ENCODE measurements at places on chromosomes 3 and 15.

DNA sequence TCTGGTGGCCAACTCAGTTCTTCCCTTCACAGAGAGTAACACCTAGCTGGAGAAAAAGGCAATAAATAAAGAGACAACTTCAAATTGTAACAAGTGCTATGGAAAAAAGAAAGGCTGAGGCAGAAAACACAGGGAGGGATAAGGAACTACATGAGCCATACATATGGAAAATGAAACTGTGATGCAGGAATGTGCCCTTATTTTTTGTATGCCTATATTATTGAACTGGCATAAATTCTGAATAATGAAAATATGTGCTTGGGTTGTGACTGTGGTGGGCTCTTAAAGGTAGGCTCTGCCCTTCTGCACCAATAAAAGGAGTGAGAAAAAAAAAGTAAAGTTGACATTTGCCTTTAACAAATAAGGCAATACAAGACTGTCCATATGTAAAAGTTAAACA lies 19.6 kb downstream of the FHIT start:
- no peak for DNase-seq

DNA sequence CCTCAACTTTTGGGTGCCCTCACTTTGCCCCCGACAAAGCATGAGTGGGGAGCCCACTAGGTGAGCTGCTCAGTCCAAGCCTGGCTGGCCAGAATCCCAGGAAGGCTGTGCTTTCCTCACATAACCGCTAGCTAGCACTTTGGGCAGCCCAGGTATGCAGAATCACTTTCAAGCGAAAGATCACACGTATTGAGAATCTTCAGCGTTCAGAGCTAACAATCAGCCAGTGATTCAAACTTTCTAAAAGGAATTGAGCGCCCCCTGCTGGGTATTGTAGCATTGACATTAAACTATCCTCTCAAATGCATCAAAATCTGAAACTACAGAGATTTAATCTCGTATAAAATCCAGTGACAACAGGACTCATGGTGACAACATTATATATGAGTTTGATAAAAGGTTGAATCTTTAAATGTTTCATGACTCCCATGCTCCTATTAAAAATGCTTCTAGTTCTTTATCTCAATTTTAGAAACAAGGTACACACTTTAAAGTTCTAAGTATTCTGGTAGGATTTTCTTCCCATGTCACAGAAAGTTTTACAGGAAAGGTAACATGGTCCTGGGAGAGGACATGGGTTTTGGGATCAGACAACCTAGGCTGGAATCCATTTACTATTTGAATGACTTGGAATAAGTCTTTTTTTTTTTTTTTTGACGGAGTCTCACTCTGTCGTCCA lies 11.8 kb downstream of the ANAPC13 start:
- DNase-seq: peak; percentile 51

- no peak for DNase-seq
Measured at GRCh38 chr3:22947851-22948250, 255.3 kb upstream of the UBE2E2 start.

DNA sequence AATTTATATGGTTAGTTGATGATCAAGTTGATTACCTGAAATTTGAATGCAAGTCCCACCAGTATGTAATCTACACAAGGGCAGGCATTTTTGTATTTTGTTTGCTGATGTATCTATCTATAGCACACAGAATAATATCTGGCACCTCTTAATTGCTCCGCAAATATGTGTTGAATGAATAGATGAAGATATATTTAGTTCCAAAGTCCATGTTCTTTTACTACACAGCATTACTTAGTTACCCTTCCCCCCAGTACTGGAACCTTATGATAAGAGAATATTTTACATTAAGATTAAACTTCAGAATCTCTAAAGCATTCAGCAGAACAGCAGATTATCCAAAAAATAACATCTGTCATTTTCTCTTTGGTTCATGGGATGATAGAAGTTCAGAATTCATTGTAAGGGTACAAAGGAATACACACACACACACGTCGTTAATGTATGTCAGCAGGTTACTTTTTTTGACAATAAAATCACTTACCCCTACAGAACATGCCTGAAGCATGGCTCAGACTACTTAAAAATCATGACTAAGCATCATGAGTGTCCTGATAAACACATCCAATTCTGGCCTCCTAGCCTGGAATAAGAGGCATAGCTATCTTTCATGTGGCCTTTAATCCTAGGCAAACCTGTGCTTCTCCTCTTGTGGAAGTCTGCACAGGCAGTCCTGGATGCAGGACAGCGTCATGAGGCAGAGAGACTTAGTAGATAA lies 148.9 kb upstream of the TBC1D5 start:
- DNase-seq: no peak

DNA sequence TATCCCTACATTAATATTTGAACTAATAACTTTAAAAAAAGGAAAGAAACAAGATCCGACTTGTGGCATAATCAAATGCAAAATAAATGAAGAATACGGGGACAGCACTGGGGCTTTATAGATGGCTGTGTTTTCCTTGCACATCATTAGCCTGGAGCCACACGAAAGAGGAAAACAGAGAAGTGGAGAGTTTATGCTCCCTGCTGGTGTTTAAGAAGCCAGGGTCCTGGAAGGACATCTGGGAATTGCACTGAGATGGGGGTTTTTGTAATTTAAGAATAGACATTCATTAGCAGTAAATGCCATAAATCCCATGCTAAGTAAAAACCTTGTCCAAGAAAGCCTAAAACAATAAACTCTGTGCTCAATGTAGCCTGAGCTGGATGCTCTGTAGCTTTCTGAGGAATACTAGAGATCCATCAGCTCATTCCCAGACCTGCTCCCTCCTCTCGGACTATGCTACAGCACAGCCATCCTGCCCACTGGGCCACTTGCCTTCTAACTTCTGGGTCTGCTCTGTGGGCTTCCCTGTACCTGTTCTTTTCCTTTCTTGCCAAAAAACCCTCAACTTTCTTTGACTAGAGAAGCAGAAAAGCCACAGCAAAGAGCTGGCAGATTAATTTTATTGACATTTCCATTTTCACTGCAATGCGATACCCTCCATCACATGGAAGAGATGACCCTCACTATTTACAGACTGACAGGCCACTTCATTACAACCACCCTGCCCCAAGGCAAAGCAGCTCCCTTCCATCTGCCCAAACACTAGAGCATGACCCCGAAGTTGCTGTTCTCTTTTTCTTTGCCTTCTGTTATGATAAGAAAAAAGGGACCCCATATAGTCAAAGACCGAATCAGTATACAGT lies 62.3 kb downstream of the MEIS2 start:
- no peak for DNase-seq

- DNase-seq: no peak
Measured at GRCh38 chr15:61130950-61131942, 97.9 kb downstream of the RORA start.

DNA sequence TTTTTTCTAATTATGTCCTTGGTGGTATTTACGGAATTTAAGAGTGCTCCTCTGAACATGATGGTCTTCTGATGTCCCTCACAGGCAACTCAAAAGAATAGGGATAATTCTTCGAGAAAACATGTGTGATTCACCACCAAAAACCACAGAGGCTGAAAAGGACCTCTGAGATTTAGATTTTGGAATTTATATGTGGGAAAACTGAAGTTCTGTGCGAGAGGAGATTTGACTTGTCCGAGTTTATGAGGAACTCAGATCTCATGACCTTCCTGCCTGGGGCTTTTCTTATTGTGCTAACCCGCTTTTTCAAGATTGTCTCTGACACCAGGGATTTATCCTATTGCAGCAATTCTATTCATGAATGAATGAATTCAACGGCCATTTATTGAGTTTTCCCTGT lies 142.4 kb downstream of the FAM43A start:
- DNase-seq: no peak

DNA sequence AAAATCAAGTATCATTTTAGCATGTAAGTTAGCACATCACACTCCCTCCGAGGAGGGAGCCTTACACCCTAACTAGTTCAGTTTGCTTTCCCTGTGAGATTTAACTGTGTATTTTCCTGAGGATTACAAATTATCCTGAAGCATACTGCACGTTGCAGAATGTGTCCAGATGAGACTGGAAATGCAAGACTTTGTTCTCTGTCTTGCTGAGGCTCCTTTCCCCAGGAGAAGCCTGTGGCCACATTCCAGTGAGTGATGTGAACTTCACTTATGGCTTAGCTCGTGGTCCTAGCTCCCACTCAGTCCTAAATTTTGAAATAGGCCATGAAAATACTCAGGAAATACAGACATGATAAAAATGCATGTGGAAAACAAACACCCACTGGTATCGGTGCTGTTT lies 23.7 kb downstream of the PDZRN3 start:
- DNase-seq: no peak

- no peak for DNase-seq
Measured at GRCh38 chr3:25781758-25782594, 1.3 kb downstream of the NGLY1 start.

DNA sequence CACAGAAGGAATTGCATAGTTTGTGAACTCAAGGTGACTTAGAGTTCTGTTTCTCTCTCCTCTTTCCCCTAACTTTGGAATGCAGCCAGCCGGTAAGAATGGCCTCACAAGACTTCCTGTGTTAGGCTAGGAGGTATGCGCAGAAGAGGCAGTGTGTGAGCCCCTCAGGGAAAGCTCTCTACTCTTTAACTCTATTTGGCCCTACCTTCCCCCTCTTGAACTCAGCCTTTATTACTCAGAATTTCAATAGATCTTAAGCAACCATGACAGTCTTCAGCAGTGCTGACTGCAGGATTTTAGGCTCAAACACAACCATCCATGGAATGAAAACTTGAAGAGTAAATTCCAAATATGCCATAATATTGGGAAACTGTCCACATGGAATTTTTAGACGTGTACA lies 209.5 kb downstream of the DTWD1 start:
- no peak for DNase-seq

DNA sequence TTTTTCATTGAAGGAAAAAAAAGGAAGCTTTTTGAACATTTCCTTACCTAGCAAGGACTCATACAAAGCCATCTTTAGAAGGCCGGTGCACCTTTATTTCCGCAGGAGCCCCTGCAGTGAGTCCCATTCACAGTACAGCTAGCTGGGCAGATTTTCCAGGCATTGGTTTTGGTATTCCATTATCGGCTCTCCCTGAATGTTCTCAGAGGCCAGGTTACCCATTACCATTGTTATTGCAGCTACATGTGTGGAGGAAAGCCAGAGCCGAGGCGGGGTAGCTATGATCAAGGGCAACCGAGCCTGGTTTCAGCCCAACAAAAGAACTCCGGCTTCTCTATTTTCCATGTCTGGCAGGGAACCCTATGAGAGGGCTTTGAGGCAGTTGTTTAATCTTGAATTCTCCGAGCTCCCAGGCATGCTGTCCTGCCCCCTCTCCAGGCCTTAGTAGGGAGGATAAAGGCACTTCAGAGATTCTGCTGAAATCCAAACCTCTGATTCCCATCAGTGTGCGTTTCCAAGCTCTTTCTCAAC lies 100.3 kb downstream of the LRRK1 start:
- DNase-seq: no peak

- DNase-seq: no peak
Measured at GRCh38 chr15:87777054-87777561, 479.4 kb downstream of the NTRK3 start.

DNA sequence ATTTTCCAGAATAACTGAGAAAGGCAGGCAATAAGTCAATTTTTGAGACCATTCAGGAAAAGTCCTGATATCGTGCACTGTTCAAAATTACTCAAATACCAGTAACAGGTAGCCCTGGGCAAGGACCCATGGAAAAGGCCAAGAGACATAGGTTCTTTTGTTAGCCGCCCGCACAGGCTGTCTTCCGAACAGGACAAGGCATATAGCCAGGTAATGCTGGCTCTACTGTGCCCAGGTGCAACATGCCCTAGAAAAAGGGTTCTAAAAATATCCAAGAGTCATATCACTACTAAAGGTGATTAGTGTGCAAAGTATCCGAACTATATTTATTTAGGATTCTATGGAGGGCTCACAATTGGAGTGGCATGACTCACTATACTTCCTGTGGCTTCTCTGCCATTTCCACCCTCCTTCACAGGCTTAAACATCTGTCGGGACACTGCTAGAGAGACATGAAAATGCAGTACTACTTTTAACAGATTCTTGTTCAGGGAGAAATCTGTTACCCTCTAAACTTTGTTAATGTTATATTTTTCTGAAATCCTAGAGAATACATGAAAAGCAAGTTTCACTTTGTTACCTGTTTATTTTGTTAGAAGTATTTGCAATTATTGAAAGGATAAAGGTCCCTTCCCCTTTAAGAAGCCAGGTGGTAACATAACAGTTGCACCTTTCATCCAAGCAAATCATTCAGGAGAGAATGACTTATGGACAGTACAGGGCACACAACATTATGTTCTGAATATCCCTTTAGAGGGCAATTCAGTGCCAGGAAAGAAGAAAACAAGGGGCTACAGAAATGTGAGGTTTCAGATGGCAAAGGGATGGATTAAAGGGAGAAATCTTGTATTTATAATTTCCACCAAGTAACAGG lies 293.3 kb upstream of the THBS1 start:
- no peak for DNase-seq

GRCh38 chr15:38171973-38172372 lies 80.7 kb upstream of the SPRED1 start:
- no peak for DNase-seq

All from HCT116 (cell line).